AG09309 (cell line): ENCODE measurements at places on chromosomes 13 and 19.

DNA sequence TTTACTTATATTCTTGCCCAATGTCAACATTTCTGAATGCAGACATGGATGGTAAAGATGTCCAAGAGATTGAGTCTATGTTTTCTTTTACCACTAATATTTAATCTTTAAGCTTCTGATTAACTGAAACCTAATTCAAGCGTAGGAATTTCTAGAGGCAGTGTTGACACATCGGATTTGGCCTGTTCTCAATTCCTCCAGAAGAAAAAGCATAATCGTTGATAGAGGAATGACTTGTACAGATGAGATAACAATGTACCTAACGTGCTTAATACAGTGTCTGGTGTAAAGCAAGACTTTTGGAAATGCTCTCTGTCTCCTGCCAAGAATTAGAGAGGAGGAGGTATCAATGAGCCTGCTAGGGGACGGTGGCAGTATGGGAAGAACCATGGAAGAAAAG, 35.2 kb downstream of the SLC15A1 start:
- DNase-seq, result no peak

DNA sequence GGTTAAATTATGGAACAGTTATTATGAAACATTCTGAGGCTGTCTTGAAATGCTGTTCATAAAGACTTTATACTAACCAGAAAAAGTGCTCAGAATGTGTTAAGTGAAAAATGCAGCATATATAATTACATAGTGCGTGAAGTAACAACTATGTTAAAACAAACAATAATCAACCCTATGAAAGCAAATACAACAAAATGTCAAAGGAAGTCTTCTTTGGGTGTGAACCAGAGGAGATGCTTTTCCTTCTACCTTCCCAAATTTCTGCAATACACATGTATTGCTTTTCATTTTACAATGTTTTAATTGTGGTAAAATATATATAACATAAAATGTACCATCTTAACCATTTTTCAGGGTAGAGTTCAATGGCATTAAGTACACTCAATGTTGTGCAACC, 45.7 kb downstream of the F2RL3 start:
- no peak for DNase-seq

DNA sequence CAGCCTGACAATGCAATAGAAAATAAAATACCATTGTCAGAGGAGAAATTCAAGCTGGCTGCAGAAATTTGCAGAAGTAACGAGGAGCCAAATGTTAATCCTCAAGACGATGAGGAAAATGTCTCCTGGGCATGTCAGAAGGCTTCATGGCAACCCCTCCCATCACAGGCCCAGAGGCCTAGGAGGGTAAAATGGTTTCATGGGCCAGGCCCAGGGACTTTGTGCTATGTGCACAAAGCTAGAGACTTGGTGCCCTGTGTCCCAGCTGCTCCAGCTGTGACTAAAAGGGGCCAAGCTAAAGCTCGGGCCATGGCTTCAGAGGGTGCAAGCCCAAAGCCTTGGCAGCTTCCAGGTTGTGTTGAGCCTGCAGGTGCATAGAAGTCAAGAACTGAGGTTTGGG, 431.7 kb downstream of the LMO7 start:
- no peak for DNase-seq

- DNase-seq, result no peak
Measured at GRCh38 chr19:8666814-8667405, 31.7 kb downstream of the ACTL9 start.

GRCh38 chr19:33132021-33132420, at the start of gene WDR88:
TSS of gene WDR88 (plus strand) at chr19:33132114. CDS start at chr19:33132170, 56 bp downstream.
- no peak for DNase-seq

DNA sequence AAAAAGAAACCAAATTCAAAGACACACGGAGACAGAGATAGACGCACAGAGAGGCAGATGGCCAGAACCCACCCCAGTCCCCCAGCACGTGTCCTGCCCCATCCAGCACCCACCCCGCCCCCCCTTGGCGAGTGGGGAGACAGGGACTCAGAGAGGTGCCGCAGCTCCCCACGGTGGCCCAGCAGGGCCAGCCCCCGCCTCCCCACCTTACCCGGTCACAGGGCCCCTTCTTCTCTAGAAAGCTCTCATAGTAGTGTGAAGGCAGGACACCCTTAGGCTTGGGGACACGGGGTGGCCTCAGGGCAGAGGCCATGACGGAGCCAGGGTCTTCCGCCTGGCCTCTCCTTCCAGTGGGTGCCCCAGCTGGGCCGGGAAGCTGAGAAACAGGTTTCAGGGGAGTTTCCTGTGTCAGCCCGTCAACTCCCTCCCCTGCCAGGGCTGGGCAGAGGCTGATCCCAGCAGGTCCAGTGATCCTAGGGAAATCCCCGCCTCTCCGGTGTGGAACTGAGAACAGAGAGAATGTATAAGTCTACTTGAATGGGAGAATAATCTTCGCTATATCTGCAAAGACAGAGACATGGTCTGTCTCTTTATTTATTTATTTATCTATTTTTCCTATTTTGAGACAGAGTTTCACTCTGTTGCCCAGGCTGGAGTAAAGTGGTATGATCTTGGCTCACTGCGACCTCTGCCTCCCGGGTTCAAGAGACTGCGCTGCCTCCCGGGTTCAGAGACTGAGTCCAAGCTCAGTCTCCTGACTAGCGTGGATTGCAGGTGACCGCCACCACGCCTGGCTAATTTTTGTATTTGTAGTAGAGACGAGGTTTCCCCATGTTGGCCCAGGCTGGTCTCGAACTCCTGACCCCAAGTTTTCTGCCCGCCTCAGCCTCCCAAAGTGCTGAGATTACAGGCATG, at the start of gene STAP2:
TSS of gene STAP2 (minus strand) at position 387 of the 915 bp plus-strand sequence. CDS start at position 313, 74 bp downstream.
- DNase-seq, result no peak

GRCh38 chr13:38012096-38012495, 142.5 kb upstream of the TRPC4 start:
- DNase-seq, result no peak

DNA sequence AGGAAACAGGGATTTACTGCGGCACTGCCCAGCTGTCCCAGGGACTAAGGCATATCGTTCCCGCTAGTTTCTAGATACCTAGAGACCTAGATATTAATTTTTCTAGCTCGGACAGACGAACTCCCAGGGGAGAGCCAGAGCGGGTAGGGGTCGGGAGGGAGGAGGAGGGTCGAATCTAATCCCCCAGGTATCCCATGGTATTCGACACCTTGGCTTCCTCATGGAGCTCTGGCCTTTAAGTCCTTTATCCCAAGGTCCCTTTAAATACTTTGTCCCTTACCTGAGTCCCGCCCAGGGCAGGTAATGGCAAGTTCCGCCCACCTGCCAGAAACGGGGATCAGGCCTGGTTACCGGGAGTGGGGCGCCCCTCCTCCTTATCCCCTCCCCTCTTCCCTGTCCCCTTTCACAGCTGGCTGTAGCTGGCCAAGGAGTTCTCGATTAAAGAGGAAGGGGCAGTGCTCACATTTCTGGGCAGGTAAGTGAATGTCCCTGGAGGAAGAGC, at the start of gene PRRG2:
TSS of gene PRRG2 (plus strand) at position 310 of the 502 bp plus-strand sequence. CDS start 1,904 bp downstream, outside the sequence.
- DNase-seq, result no peak

- DNase-seq, result no peak
Measured at GRCh38 chr19:18093439-18094161, 4.0 kb upstream of the MAST3 start.
